ENCODE measurements at places on chromosomes 5 and 9. TPM values are rescaled to one million over a fixed set of nuclear protein-coding genes. Genes with fewer than 3 reads are reported as not detected.

Gene NUTM2G
- not detected for total RNA-seq

GRCh38 chr9:116837018-116837989 lies 150.2 kb downstream of the TRIM32 start:
- DNase-seq, result no peak

DNA sequence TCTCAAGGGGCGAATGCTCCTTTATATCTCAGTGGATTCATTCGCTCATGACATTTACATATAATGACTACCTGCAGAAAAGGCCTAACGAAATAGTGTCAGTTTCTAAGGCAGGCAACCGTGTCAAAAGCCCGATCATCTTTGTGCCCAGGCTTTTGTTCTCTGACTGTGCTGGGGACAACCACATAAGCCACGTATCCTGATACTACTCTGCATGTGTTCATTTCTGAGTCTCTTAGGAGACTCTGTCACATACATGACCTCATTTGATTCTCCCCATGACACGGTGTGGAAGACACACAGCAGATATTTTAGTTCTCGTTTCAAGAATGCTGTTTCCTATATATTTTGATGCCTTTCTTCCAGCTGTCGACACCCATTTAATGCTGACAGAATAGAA lies 598.5 kb downstream of the BNC2 start:
- no peak for DNase-seq

DNA sequence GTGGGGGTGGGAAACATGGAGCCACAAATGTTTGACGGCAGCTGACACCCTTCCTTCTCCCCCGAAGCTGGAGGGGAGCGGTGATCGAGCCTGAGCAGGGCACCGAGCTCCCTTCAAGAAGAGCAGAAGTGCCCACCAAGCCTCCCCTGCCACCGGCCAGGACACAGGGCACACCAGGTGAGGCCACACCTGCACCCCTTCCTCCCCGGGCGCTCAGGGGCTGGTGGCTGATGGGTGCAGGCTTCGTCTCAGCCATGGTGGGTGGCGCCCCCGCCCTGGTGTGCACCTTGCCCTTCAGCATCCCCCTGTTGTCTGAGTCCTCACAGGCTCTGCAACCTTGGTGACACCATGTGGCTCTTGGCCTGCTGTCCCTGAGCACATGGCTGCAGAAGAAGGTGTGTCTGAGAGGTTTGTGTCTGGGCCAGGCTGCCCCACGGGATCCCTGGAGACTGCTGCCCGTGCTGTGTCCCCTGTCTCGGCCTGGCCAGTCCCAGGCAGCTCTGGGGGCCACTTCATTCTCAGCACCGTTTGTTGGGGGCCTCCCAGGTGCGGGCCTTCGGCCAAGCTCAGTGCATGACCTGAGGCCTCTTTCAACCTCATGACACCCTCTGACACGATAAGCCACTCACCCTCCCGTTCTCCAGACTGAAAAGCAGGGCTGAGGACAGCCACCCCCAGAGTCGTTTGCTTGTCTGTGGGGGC lies 11.1 kb downstream of the MAN1B1 start:
- DNase-seq, result no peak

GRCh38 chr9:86977205-86977835 lies 30.0 kb upstream of the GAS1 start:
- DNase-seq, result no peak

DNA sequence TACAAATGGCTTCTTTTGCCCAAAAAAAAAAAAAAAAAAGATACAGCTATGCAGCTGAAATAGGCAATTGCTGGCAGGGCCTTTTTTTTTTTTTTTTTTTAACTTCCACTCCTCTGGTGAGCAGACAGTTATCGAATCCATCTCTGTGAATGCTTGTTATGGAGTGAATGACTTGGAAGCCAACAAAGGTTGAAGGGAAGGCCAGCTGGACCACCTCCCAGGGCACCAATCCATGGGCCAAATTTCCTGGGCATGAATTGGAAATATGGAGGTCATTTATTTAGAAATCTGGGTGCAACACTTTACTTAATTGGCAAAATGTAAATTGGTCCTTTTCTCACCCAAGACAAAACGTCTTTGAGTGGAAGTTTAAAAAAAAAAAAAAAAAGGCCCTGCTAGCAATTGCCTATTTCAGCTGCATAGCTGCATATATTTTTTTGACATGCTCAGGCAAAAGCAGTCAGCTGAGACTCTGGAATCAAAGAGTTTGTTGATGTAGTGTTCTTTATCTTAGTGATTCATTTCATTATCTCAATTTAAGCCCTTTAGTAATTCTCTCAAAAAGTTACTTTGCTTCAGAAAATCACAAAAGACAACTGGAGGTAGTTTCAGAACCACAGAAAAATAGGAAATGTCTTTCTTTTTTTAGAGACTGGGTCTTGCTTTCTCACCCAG lies 392.2 kb upstream of the KLF4 start:
- no peak for DNase-seq

- DNase-seq, result no peak
These were observed 87.1 kb downstream of the ENTREP1 start for GRCh38 chr9:69411931-69412740.
